Purkinje cell (primary cell): ENCODE measurements at places on chromosomes 3 and 15. TPM values are rescaled to one million over a fixed set of nuclear protein-coding genes. Genes with fewer than 3 reads are reported as not detected.

The MESP2 gene
- not detected in 2 replicates for polyA plus RNA-seq

The PIERCE2 gene
- 30.2 and 33.0 TPM in 2 replicates for polyA plus RNA-seq

The TMOD2 gene
- polyA plus RNA-seq = 26.4 and 31.4 TPM in 2 replicates

The ZDHHC23 gene
- polyA plus RNA-seq = 14.7 and 21.2 TPM in 2 replicates

The TP63 gene
- not detected in 2 replicates for polyA plus RNA-seq

The MFGE8 gene
- 2.0 TPM in 1 of 2 replicates, not detected in the other for polyA plus RNA-seq

The WDR93 gene
- polyA plus RNA-seq = 0.39 and 0.56 TPM in 2 replicates

The KATNBL1 gene
- 26.5 and 30.7 TPM in 2 replicates for polyA plus RNA-seq

The MKRN3 gene
- polyA plus RNA-seq = 6.7 and 14.7 TPM in 2 replicates

The GOLGA8G gene
- not detected in 2 replicates for polyA plus RNA-seq

The IMPG2 gene
- polyA plus RNA-seq = 0.05 and 0.27 TPM in 2 replicates

The SKOR1 gene
- polyA plus RNA-seq = 26.2 and 35.5 TPM in 2 replicates

The STAC gene
- polyA plus RNA-seq = 0.85 and 7.7 TPM in 2 replicates

The USP50 gene
- 17.1 and 18.8 TPM in 2 replicates for polyA plus RNA-seq

The A4GNT gene
- polyA plus RNA-seq = not detected in 2 replicates

The PLSCR2 gene
- 9.1 and 10.3 TPM in 2 replicates for polyA plus RNA-seq

The CMTM7 gene
- 9.1 TPM in 1 of 2 replicates, not detected in the other for polyA plus RNA-seq
